ENCODE measurements at places on chromosomes 1 and 21.

DNA sequence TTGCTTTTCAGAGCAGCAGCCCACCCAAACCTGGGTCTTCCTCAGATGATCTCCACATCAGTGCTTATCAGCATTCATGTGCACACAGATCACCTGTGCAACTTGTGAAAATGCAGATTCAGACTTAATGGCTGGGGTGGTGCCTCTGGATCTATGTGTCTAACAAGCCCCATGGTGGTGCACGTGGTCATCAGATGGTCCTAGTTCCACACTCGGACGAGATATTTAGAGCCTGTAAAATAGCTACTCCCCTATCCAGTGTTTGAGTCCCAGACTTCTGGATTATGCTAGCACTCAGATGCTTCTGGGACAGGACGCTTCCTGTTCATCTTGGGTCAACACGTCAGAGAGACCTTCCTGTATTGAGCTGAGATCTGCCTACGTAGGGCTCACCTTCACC, 114.2 kb downstream of the LIPI start:
- DNase-seq: no peak

DNA sequence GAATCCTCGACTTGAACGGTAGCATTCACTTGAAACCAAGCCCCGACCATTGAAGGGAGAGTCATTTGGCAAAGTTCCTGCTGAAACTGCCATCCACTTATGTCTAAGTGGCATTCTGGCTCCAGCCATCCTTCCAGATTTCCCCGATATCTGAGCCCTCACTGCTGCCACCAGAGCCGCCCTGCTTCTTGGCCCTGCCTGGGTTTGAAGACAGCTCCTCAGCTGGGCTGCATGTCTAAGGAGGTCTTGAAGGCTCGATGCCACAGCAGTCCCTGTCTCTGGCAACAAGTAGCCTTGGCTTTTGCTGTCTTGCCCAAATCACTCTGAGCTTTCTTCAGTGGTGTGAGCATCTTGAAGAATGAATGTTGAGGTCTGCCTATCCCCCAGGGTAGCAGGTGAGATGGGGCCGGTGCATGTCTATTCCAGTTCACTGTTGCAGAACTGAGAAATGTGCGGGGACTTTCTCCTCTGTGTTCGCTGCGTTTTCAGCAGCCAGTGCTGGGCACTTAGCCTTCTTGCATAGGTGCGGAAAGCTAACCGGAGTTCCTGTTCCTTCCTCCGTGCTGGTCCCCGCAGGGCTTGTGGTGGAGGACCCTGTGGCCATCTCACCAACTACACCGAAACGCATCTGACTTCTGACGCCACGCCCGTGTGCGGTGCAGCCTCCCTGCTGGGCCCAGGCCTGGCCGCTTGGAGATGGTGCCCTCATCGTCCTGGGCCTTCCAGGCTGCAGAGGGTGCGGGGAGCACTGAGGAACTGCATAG, 29.2 kb downstream of the MAN1C1 start:
- DNase-seq: no peak

DNA sequence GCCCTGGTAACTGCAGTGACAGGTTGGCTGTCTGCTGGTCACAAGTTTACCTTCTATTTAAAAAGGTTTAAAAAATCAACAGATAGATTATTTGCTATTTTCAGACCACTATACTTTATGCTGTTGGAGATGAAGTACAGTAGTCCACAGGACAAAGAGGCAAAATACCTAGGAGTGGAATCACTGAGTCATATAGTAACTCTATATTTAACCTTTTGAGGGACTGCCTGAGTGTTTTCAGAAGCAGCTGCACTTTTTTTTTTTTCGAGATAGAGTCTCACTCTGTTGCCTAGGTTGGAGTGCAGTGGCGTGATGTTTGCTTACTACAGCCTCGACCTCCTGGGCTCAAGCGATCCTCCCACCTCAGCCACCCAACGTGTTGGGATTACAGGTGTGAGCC, 11.7 kb downstream of the CNIH4 start:
- no peak for DNase-seq

- no peak for DNase-seq
These were observed 10.9 kb downstream of the LSS start for GRCh38 chr21:46217511-46218196.

DNA sequence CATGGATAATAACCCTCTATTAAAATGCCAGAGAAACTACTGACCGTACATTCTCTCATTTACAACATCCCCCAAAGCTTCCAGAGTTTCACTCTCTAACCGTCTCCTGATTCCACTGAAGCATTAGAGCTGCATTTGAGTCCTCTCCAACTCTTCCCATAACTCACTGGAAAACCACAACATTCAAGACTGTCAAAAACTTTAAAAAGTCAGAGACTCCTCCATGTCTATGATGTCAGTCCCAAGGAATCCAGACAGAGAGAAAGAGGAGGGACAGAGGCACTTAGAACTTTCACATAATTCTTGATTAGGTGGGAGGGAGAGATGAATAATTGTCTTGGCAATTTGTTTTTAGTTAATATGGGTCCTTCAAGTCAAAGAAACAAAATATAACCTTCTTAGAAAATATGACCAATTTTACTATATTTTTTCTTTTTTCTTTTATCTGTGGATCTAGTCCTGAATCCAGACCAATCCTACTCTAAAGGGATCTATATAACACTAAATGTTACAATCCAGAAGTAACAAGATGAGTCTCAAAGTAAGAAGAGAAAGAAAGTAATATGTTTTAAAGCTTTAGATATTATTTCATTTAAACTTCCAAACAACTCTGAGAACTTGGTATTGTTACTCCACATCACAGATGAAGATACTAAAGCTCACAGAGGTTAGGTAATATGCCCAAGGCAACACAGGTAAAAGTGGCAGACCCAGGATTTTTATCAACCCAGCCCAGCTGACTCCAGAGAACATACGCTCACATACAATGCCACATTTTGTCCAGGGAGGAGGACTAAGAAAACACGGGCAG, 23.8 kb downstream of the OTUD7B start:
- DNase-seq: no peak

DNA sequence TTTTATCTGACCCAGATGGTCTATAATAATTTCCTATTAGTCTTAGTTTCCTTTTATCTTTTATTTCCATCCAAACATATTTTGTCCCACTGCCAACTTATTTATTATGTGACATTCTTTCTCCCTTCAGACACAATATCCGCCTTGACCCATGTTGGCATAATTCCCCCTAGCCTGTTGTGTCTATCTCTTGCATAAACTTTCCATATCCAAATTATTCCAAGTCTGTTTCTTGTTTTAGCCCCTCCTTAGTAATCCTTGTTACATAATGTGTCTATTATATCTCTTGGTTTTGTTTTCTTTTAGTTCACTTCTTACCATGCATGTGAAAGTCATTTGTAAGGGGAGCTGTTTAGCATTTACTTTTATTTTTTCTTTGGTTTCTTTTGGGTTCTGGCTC, 81.6 kb upstream of the CACHD1 start:
- DNase-seq: no peak

DNA sequence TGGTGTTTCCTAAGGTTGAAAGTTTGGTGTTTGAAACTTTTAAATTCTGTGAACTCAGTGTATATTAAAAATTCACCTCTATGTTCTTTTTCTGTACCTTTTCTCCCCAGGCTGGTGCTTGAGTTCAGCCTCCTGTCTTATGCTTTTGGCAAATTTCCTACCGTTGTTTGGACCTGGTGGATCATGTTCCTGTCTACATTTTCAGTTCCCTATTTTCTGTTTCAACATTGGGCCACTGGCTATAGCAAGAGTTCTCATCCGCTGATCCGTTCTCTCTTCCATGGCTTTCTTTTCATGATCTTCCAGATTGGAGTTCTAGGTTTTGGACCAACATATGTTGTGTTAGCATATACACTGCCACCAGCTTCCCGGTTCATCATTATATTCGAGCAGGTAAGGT, 24.9 kb upstream of the AXDND1 start:
- no peak for DNase-seq

DNA sequence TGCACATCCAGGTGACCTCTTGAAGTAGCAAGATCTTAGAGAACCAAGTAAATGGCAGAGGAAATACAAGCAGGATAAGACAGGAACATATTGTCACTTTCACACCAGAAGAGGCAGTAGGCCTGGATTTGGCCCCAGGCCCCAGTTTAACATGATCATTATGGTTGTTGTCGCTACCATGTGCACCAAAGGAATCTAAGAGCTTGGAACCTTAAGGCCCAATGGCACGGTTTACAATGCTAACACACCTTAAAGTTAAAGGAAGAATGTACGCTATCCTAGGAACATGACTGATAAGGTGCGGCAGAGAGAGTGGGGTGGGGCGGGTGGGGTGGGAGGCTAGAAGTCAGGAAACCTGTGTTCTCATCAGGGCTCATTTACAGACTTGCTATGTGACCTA, 147.5 kb downstream of the ROR1 start:
- DNase-seq: no peak

GRCh38 chr1:223713546-223714420, 1.4 kb downstream of the CAPN2 start:
- no peak for DNase-seq

GRCh38 chr1:15275921-15276683, 29.1 kb downstream of the FHAD1 start:
- no peak for DNase-seq

GRCh38 chr1:34781844-34782391, 904 bp downstream of the GJB3 start:
- no peak for DNase-seq

GRCh38 chr21:15149600-15150224, 84.9 kb upstream of the NRIP1 start:
- DNase-seq: no peak

DNA sequence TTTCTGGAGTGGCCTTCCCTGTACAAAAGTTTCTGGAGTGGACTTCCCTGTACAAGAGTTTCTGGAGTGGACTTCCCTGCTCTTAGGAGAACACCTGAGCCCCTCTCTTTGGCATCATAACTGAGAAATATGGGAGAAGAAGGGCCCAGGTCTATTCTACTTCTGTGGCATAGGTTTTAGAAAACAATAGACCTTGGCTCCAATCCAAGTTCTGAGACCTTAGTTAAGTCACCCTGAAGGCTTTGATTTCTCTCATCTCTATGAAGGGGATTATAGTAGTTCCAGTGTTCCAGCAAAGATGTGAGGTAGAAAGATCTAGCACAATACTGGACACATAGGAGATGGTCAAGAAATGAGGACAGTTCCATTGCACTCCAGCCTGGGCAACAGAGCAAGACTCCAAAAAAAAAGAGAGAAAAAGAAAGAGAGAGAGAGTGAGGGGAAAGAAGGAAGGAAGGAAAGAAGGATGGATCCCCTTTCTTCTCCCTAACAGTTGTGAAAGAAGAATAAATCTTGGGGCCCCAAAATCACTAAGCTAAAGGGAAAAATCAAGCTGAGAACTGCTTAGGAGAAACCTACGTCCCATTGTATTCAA, 13.3 kb upstream of the EIF4G3 start:
- no peak for DNase-seq

GRCh38 chr1:179825798-179826460, 51.7 kb downstream of the TOR1AIP2 start:
- no peak for DNase-seq

DNA sequence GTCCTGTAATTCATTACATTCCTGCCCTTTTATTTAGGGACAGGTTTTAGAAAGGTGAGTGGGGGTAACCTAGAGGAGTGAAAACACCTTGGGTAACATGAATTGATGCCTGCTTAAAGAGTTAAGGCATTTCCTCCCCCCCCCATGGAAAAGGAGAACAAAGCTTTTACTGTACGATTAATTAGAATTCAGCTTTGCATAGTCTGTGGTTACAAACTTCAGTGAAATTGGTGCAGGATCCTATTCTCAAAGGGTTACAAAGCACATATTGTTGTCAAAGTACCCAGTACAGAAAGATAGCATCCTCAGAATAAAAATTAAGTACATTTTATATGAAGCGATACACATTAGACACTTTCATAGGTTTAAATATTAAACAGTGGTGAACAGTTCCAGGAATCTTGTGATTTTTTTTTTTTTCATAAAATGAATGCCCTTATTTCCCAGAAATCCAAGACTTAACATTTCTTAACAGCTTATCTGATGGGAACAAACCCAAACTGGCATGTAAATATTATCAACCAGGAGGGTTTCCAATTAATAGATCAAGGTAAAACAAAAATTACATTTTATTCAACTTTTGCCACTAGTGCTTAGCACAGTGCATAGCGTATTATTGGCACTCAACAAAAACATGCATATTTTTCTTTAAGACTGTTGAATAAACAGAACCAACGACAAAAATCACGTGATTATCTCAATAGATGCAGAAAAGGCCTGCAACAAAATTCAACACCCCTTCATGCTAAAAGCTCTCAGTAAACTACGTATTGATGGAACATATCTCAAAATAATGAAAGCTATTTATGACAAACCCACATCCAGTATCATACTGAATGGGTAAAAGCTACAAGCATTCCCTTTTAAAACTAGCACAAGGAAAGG, 172.7 kb downstream of the PDE4B start:
- no peak for DNase-seq

DNA sequence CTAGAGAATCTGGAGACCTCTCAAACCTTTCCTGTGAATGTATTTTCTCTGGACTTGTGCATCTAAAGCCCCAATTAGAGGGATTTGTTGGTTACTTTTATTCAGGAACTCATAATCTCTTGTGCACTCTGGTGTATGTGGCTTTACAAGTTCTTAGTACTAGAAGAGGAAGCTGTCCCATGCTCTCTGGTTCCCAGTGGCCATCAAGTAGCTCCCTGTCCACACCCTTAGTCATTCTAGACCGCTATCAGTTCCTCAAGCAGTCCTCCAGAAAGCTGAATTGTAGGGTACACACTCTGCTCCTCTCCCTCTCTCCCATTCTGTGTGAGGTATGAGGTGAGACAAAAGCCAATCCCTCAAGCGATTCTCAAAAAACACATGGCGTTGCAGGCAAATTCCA, 470.3 kb downstream of the PTPRC start:
- no peak for DNase-seq

DNA sequence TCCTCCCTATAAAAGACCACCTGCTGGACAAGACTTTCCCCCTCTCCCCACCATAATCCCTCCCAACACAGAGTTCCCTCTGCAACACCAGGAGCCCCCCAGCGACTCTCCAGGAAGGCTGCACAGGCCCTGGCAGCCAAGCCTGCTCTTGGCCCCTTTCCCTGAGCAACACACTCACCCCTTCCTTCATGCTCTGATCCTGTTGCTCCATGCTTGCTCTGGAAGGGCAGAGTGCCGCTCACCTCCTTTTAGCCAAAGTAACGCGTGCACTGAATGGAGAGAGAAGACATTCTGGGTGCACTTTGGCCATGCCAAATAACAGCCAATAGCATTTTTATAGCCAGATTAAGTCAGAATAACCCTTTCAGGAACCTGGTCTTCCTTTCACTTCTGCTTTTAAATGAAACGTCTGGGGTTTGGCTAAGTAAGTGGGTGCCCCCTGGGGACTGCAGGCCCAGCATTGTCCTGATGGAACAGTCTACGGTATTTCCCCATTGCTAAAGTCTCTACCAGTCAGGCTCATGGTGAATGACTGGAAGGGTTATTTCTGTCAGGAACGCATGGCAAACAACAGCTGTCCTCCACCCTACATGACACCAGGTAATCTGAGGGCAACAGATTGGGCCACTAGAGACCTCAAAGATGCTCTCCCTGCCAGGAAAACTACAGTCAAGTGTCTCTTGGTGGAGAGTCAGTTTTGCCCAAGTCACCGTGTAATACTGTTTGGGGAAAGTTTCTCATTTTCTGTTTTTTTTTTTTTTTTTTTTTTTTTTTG, at the start of gene SLC2A5:
SLC2A5 (minus strand) TSS at position 310 of the 775 bp plus-strand sequence; CDS start at position 211, 99 bp downstream.
- DNase-seq: no peak

- no peak for DNase-seq
These were observed 7.9 kb upstream of the PHGDH start for GRCh38 chr1:119703666-119704450.
